A549 treated with GW870086 at 1 μM for 4 hours (cell line): ENCODE measurements at places on chromosomes 6 and 20. TPM values are rescaled to one million over a fixed set of nuclear protein-coding genes. Genes with fewer than 3 reads are reported as not detected.

The CYB5R4 gene
- total RNA-seq: 24.0 to 29.2 TPM (median 26.1 TPM) in 5 replicates

The CLIC5 gene
- 0.10 TPM in 1 of 5 replicates, not detected in the others for total RNA-seq

The STXBP5 gene
- 9.8 to 16.4 TPM (median 14.7 TPM) in 5 replicates for total RNA-seq

The RSPO3 gene
- 73.7 to 85.2 TPM (median 77.2 TPM) in 5 replicates for total RNA-seq

The GINS1 gene
- 27.7 to 35.5 TPM (median 32.2 TPM) in 5 replicates for total RNA-seq

The EYS gene
- total RNA-seq: 0.02 to 0.23 TPM (median 0.11 TPM) in 4 of 5 replicates, not detected in the other

The STX11 gene
- total RNA-seq: 1.9 to 2.8 TPM (median 2.1 TPM) in 5 replicates

The C6orf52 gene
- total RNA-seq: 1.7 to 2.1 TPM (median 2.1 TPM) in 5 replicates

The CCR6 gene
- total RNA-seq: 0.16 TPM in 1 of 5 replicates, not detected in the others

The SUN5 gene
- total RNA-seq: not detected in 5 replicates

The THEMIS gene
- not detected in 5 replicates for total RNA-seq

The ELOVL2 gene
- 4.7 to 7.1 TPM (median 6.8 TPM) in 5 replicates for total RNA-seq

The AARS2 gene
- 5.8 to 7.6 TPM (median 6.8 TPM) in 5 replicates for total RNA-seq

The ZFP57 gene
- total RNA-seq: not detected in 5 replicates

The C20orf144 gene
- total RNA-seq: 0.07 to 0.19 TPM (median 0.11 TPM) in 4 of 5 replicates, not detected in the other

The GLYATL3 gene
- not detected in 5 replicates for total RNA-seq

The PI3 gene
- 2.1 to 4.7 TPM (median 2.7 TPM) in 5 replicates for total RNA-seq

The ULBP2 gene
- total RNA-seq: 2.1 to 4.2 TPM (median 3.6 TPM) in 5 replicates

The BIRC7 gene
- 1.4 to 3.3 TPM (median 2.3 TPM) in 5 replicates for total RNA-seq

The GDAP1L1 gene
- 0.08 TPM in 1 of 5 replicates, not detected in the others for total RNA-seq

The MRAP2 gene
- 1.4 to 2.0 TPM (median 1.9 TPM) in 5 replicates for total RNA-seq

The MCM9 gene
- total RNA-seq: 3.5 to 6.5 TPM (median 4.9 TPM) in 5 replicates

The RXRB gene
- 14.0 to 20.0 TPM (median 19.7 TPM) in 5 replicates for total RNA-seq

The PROKR2 gene
- not detected in 5 replicates for total RNA-seq

The SLC22A16 gene
- total RNA-seq: not detected in 5 replicates

The MUCL3 gene
- 0.03 to 0.09 TPM (median 0.06 TPM) in 4 of 5 replicates, not detected in the other for total RNA-seq

The SLC52A3 gene
- 0.24 to 0.71 TPM (median 0.40 TPM) in 5 replicates for total RNA-seq

The RBPJL gene
- total RNA-seq: not detected in 5 replicates

The CGA gene
- total RNA-seq: 0.24 to 0.67 TPM (median 0.48 TPM) in 5 replicates

The PDE10A gene
- 24.4 to 28.4 TPM (median 27.9 TPM) in 5 replicates for total RNA-seq

The LRFN2 gene
- total RNA-seq: not detected in 5 replicates

The LAMA4 gene
- 0.75 to 1.9 TPM (median 1.4 TPM) in 5 replicates for total RNA-seq

The PTK6 gene
- total RNA-seq: 2.5 to 3.1 TPM (median 2.9 TPM) in 5 replicates

The MEI4 gene
- total RNA-seq: not detected in 5 replicates

The ETV7 gene
- 0.15 to 0.29 TPM (median 0.18 TPM) in 3 of 5 replicates, not detected in the others for total RNA-seq

The DEFB121 gene
- not detected in 5 replicates for total RNA-seq

The BNIP5 gene
- total RNA-seq: 0.06 TPM in 1 of 5 replicates, not detected in the others

The IER3 gene
- total RNA-seq: 66.7 to 100 TPM (median 95.1 TPM) in 5 replicates

The SUMO4 gene
- total RNA-seq: not detected in 5 replicates

The DUSP15 gene
- 0.66 to 1.6 TPM (median 1.0 TPM) in 5 replicates for total RNA-seq

The JAG1 gene
- total RNA-seq: 27.5 to 41.2 TPM (median 37.3 TPM) in 5 replicates

The SLC22A1 gene
- total RNA-seq: 1.1 to 2.8 TPM (median 1.7 TPM) in 5 replicates
